ENCODE measurements at places on chromosomes 7 and 10.

GRCh38 chr10:62259456-62259855, 9.2 kb downstream of the RTKN2 start:
- no peak for DNase-seq

GRCh38 chr10:91897421-91897820, 11.9 kb downstream of the FGFBP3 start:
- DNase-seq, result no peak

DNA sequence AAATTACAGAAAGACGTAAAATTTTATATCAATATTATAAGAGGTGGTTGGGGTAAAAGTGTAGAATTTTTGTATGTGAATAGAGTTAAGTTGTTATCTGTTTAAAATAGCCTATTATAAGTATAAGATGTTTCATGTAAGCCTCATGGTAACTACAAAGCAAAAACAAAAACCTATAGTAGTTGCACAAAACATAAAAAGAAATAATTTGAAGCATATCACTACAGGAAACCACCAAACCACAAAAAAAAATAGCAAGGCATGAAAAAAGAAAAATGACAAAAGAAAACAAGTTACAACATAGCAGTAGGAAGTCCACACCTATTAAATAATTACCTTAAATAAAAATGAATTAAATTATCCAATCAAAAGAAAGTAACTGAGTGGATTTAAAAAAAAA, 12.4 kb upstream of the GSTK1 start:
- DNase-seq, result no peak

GRCh38 chr10:132899054-132899750, 43.2 kb downstream of the CFAP46 start:
- DNase-seq, result no peak

- DNase-seq, result no peak
Observed at GRCh38 chr7:1637155-1637554, 32.9 kb upstream of the ELFN1 start.

GRCh38 chr10:49598986-49599385, 11.1 kb upstream of the SLC18A3 start:
- DNase-seq, result no peak

DNA sequence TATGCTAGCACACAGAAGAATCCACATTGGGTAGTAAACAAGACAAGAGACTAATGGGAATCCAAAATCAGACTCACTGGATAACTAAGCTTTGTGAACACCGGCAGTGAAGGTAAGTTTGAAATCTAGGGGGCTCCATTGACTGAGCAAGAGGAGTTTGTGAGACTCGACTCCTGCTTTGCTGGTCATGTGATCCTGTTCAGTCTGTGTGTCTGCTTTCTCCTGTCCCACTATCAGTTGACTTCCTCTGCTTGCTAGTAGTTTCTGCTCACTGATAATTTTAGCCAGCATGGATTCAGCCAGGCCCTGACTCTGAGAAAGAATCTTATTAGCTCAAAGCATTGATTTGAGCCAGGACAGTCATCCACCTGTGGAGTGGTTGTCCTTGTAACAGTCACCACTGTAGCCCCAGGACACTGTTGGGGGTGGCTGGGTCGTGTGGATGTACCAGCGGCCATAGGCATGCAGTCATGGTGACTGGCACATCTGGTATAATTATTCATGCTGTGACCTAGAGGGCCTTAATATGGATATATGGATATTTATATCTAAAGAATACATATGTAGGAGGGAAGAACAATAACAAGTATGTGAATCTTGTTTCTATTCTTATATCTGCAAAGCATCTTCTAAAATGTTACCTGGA, 44.4 kb downstream of the DNAH11 start:
- no peak for DNase-seq

- DNase-seq, result no peak
Observed at GRCh38 chr7:155408651-155409586, 49.0 kb upstream of the EN2 start.

DNA sequence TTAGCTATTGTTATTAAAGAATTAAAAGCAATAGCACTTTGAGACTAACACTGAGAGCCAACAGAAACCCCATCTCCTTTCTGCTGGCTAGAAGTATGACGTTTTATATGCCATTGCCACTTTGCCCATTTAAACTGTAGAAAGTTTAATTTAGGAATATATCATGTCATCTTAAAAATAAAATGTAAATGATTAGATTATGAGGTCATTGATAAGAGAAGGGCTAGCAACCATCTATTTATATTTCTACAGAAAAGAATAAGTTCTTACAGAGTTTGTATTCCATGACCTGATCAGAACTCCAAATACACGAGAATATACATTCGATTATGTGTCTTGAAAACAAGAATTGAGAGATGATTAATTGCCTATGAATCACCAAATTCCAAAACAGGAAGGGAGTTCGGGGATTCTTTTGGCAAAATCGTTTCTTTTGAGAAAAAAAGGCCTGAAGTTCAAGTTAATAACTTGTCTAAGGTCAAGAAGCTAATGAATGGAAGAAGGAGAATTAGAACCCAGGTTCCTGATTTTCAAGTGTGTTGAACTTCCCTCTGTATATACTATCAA, 227.0 kb downstream of the TRIL start:
- no peak for DNase-seq

- DNase-seq, result no peak
Observed at GRCh38 chr10:4306871-4307270, 519.1 kb upstream of the AKR1E2 start.

DNA sequence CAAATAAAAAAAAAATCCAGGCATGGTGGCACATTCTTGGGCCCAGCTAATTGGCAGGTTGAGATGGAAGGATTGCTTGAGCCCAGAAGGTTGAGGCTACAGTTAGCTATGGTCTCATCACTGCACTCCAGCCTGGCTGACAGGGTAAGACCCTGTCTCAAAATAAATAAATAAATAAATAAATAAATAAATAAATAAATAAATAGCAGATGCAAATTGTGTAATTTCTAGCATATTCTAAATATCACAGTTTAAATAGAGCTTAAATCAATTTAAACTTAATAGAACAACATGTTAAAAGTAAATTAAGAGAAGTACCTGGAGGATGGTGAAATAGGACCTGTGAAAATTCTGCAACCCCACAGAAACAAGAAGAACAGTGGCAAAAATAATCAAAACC, 290.5 kb downstream of the TFEC start:
- no peak for DNase-seq

DNA sequence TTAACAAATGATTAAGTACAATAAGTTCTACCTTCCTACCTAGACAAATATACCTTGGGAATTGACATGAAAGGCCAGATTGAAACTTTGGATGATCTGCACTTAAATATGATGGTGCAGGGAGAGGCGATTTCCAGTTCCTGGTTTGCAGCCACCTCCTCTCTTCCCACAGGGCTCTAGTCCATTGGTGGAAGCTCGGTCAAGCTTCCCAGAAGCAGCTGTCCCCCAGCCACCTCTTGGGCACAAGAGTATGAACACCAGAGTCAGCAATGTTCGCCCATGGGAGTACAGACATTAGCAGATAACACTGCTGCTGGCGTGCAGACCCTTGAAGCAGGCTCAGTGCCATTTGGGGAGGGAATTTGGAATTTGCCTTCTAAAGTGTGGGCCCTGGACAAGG, 1.5 kb upstream of the CPVL start:
- no peak for DNase-seq

GRCh38 chr7:5636914-5637313, 144.5 kb downstream of the RNF216 start:
- no peak for DNase-seq

DNA sequence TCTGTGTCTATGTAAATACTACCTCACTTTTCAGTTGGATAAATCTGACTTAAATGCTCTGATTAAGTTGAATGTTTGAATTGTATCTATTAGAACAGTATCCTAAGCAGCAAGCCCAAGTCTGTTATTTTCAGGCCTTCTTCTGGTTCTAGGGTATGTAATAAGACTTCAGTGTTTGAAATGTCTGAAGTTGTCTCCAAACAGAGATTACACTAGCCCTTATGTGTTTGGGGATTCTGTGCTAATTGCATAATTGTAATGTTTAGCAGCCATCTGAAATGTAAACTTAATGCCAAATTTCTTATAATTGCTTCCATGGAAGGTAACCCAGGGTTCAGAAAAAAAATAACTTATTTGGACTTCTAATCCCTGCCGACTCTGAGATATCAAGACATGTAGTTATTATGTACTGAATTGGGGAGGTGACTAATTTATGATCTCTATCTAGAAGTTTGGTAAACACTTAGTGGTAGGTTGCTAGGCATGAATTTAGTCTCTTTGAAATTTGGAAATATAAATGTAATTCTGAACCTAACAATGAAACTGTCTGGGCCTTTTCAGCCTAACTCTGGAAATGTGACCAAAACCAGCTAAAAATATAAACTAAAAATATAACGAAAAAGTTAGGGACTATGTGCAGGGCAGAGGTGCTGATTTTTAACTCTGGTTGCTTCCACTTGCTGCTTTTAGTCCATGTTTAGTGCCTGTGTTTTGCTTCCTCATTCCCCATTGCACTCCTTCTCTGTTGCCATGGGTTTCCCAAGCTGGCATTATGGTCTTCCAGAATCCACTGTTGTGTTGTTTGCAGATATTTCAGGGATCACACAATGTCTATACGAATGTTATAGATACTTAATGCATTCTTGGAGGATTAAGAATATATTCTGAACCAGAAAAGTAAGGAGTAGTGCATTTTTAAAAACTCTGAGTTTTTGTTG, 54.8 kb downstream of the MCU start:
- DNase-seq, result no peak

DNA sequence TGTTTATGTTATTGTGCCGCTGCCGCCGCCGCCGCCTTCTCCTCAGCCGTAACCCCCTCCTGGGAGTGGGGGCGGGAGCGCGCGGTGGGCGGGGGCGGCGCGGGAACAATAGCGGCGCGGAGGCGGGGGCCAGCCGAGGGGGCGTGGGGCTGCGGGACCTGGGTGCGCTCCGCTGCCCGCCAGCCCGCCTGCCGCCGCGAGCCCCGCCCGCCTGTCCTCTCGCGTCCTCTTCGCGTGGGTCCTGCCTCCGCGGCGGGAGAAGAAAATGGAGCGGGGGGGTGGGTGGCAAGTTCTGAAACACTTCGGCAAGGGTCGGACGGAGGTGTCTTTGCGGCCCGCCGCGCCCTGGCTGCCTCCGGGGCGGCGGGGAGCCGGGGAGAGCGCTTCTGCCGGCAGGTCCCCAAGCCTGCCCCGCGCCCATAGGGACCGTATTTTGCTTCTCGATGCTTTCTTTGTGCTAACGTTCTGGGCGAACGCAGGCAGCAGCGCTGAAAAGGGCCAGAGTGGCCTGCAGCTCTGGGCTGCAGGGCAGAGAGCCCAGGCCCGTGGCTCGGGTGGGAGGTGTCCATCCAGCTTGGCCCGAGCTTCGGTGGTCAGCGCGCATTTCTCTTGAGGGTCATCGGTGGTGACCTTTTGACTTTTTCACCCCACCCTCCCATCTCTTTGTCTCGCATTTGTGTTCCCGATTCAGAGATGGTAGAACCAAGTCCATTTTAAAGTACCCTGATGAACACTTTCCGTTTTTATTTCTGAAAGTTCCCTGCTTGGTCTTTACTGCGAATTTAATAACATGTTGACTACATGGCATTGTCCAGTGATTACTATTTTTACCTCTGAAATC, 613 bp downstream of the MAPK8 start:
- peak; percentile 21 for DNase-seq

DNA sequence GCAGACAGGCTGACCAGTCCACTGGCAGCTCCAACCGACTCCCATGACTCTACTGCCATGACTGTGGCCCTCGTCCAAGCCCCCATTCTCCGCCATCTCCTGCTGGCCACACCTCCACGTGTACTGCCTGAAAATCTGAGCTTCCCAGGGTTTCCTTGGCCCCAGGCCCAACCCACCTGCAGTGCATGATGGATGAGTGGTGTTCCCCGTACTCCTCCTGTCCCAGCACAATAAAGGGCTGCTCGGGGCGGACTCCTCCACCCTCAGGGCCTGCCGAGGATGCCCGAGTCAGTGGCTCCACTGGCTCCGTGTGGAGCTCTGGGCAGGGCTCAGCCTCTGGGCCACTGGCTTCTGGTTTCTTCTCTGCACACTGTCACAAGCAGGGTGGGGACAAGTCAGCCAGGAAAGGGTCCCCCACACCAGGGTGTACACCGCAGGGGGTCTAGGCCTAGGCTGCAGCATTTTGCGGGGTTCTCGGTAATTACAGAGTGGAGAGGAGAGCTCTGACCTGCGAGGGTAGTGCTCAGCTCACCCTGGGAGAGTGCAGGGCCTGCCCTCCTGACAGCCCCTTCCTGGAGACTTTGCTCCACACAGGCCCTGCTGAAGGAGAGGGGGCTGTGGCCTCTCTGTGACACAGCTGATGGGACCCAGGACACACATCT, 15.2 kb downstream of the WDR91 start:
- no peak for DNase-seq

DNA sequence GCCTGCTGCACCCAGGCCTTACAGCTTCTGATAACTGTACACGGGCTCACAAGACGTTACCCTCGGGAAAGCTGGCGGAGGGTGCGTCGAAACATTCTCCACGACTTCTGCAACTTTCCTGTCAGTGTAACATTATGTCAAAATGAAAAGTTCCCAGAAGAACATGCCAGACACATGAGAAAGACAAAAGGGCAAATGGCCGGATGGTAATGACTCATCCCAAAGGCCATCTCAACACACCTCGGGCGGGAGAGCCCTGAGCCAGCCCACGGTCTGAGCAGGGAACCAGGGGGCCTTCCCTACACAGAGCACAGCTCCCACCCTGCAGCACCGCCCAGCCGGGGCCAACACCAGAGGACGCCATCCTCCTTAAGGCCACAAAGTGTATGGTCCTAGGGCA, 118.7 kb downstream of the MAD1L1 start:
- DNase-seq, result no peak

DNA sequence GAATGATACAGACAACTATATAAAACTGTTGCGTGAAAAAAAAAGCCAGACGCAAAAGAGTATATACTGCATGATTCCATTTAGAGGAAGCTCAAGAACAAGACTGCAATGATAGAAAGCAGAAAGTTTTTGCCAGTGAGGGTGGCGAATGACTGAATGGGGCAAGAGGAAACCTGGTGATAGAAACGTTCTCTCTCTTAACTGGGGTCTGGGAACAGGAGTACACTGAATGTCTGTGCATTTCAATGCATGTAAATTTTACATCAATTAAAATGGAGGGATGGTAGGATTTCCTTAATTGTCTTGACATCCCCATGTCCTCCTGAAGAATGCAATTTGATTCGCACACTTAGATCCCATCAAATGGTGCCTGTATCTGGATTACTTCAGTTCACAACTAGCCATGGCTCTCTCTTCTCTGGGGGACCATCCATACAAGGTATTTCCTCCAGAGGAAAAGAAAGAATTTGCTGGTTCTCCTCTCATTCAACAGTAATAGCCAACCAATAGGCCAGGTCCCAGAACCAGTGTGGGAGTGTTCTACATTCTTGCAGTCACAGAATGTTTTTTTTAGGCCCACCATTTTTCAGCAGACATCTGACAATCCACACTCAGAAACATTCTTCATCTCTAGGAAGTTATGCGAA, 221.0 kb upstream of the KLF14 start:
- DNase-seq, result no peak

- DNase-seq, result no peak
Observed at GRCh38 chr7:45715471-45716352, 141.5 kb downstream of the ADCY1 start.

GRCh38 chr7:35424440-35424839, 170.5 kb upstream of the TBX20 start:
- no peak for DNase-seq

- DNase-seq, result no peak
Observed at GRCh38 chr7:105751054-105751453, 125.3 kb downstream of the ATXN7L1 start.

Data from activated CD4-positive, alpha-beta T cell treated with anti-CD3 and anti-CD28 coated beads, Interleukin-2, amount 50 U/mL, for 24 hours (primary cell).